ENCODE measurements at places on chromosomes 16 and 17. TPM values are rescaled to one million over a fixed set of nuclear protein-coding genes. Genes with fewer than 3 reads are reported as not detected.

The DDX52 gene
- total RNA-seq: 37.8 TPM

The FOXO3B gene
- 3.7 TPM for total RNA-seq

The TBC1D3I gene
- total RNA-seq: 0.96 TPM

DNA sequence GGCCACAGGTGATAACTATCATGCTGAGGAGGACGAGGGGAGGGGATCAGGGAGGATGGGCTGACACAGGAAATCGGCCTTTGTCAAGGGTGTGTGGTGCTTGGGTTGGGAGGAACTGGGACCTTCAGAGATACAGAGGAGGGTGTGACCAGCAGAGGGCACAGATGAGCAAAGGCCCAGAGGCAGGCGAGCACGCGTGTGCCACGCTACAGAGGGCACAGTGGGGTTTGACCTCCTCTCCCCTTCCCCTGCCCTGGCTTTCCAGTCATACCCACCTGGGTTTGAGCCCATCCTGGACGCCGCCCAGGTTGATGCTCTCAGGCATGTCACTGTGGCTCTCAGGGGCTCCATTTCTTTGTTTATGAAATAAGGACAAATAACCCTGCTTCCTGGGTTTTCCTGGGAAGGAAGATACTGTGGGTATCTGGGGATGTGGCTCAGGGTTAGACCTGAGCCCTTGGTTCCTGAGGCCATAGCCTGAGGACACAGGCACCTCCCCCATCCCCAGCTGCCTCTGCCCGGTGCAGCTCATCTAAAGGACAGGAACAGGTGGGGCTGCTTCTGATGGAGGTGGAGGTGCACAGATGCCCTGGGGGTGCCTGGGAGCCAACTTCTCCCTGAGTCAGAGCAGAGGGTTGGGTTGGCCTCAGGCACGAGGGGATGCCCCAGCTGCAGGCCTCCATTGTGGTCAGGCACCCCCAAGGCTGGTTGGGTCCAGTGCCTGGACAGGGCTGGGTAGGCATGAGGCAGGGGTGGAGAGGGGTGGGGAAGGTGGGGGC, 51.8 kb downstream of the BEAN1 start:
- DNase-seq: peak; percentile 72

GRCh38 chr16:53991754-53992378, 287.9 kb downstream of the FTO start:
- DNase-seq: no peak

DNA sequence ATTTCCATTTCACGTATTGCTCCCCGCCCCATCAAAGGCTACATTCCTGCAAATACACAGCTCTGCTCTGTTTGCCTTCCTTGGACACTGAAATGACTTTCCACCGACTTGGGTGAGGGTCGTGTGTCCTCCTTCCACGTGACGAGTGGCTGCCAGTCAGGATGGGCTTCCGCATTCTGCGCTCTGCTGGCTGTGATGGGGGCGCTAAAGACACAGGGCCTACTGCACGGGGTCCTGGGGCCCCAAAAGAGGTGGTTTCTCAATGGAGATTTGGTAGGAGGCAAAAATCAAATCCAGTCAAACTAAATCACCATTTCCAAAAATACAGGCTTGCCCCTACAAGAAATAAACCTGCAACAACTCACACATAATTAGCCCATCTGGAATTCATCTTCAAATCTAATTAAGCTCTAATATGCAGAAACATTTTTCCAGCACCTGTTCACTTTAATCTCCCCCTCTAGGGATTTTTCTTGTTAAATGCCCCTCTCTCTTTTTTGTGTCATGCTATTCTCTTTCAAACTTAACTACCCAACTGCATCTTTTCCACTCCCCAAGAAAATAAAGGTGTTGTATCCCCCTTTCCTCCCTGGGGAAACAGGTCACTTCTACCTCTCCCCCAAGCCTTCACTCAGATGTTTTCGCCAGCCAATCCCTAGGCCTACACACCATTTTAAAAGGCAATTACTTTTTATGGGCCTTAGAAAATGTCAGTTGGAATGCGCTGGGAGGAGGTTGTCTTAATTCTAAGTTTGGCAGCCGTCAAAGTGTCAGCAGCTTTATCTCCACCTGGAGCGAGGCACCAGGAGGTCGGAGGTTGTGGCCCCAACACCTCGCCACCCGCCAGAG, 21.9 kb upstream of the FAAP100 start:
- DNase-seq: no peak

Measured in MCF 10A (cell line).